ENCODE measurements at places on chromosomes 12 and 14. TPM values are rescaled to one million over a fixed set of nuclear protein-coding genes. Genes with fewer than 3 reads are reported as not detected.
A peak's percentile ranks its signal among the peaks of the same experiment; 100 is the strongest.

GRCh38 chr12:72135021-72135301, 137.2 kb upstream of the TRHDE start:
- DNase-seq: no peak

DNA sequence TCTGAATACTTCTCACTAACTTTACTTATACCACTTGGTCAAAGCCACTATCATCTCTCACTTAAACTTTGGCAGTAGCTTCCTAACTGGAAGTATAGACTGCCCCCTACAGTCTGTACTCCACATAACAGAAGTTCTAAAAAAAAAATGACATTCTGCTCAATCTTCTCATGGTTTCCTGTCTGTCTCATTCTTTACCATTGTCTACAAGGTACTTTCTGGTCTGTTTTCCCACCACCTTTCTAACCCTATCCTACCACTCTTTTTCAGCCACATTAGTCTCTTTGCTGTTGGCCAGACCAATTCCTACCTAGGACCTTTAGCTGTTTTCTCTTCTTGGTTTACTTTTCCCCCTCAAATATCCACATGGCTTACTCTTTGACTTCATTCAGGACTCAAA, 14.7 kb downstream of the CPSF6 start:
- DNase-seq: no peak

DNA sequence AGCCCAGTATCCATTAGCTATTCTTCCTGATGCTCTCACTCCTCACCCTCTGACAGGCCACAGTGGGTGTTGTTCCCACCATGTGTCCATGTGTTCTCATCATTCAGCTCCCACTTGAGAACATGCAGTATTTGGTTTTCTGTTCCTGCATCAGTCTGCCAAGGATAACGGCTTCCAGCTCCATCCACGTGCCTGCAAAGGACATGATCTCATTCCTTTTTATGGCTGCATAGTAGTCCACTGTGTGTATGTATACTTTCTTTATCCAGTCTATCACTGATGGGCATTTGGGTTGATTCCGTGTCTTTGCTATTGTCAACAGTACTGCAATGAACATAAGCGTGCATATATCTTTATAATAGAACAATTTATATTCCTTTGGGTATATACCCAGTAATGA, 8.9 kb downstream of the ATG2B start:
- no peak for DNase-seq

JPH4 gene
- 28.9 TPM for total RNA-seq

KCTD10 gene
- 55.2 TPM for total RNA-seq

DNA sequence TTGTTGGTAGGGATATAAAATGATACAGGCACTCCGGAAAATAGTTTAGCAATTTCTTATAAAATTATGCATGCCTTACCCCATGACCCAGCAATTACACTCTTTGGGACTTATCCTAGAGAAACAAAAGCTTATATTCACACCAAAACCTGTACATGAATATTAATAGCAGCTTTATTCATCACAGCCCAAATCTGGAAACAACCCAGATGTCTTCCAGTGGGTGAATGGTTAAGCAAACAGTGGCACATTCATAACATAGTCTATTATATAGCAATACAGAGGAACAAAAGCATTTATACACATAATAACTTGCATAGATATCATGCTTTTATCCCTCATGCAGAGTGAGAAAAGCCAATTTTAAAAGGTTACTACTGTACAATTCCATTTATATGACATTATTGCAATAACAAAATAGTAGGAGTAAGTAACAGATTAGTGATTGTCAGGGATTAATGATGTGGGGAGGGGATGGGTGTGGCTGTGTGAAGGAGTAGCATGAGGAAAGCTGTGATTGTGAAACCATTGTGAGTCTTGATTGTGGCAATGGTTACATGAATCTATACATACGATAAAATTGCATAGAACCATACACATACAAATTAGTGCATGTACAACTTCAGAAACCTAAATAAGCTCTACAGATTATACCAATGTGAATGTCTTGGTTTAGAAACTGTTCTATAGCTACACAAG, 363.1 kb upstream of the OR4E1 start:
- DNase-seq: no peak

A2M gene
- total RNA-seq: 44.5 TPM

KLRD1 gene
- 0.16 TPM for total RNA-seq

DNA sequence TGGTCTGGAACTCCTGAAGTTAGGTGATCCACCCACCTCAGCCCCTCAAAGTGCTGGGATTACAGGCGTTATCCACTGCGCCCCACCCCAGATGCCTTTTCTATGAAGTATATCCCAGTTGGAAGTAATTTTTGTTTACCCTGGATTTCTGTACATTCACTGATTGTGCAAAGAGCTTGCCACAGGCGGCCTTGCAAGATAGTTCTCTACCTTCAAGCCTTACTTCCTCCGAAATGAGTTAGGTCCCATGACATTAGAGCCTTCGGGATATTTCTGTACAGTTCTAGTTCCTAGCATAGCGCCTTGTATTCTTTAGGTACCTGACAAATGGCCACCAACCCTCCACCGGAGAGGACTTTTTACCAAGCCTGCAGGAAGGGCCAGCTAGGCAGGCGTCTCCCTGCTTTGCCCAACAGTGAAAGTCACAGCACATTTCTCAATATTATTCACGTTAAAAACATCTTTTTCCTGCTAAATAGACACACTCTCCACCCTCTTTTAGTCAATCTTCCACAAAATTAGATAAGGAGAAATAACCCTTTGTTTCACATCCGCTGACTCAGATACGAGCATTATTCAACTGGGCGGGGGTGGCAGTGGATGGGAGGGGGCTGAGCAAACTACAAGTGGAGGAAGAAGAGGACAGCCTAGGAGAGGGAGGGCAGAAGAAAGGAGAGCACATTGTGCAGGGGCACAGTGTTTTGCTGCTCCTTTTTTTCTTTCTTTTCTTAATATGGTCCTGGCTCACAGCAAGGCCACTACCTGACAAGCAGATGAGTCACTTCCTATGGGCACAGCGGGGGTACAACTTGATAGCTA, 40.0 kb upstream of the CAPRIN2 start:
- DNase-seq: no peak

DNA sequence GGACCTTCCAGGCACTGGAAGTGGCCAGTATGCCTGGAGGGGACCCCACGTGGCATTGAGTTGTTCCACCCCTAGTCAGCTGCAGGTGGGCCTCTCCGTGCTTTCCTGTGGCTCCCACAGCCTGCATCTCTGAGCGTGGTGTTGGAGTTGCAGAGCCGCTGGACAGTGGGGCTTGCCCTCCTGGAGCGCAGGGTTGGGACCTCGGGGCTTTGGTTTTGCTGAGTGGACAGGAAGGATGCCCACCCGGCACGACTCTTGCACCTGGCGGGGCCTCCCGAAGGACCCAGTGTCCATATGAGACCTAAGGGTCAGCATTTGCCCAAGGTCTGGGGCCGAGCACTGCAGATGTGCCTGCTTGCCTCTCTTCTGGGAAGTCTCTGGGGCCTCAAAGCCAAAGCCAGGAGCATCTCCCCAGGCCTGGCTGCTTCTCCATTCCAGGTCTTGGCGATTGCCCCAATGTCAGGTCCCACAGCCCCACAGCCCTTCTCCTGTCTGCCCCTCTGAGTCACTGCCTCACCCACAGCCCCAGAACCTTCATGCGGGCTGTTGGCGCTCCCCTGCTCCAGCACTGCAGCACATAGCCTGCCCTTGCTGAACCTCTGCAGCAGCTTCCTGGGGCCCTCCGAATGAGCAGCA, 1.5 kb downstream of the PACS2 start:
- no peak for DNase-seq

TAS2R7 gene
- 1.1 TPM for total RNA-seq

FMNL3 gene
- total RNA-seq: 12.0 TPM

- DNase-seq: no peak
Observed at GRCh38 chr12:2260441-2260840, 207.7 kb downstream of the CACNA1C start.

- DNase-seq: peak; percentile 63
Observed at GRCh38 chr12:47812797-47813510, 6.7 kb downstream of the HDAC7 start.

- peak; percentile 71 for DNase-seq
Observed at GRCh38 chr14:51093371-51094281, 1.3 kb downstream of the TRIM9 start.

- no peak for DNase-seq
Observed at GRCh38 chr12:128268379-128268995, 1.5 kb downstream of the TMEM132C start.

DNA sequence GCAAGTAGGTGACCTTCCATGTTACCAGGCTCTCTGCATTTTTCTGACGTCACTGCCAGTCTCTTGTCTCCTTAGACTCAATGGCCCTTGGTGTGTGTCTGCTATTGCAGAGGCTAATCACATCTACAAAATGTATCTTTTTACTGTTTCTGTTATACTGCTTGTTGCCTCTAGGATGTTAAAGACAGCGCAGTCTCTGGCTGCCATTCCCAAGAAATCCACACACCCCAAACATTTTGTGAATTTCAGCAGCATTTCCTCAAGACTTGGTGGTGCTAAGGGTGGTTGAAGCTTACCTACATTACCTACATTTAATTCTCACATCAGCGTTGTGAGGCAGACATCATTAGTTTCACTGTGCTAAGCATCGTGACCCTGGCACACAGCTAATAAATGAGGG, 87.2 kb downstream of the C12orf75 start:
- DNase-seq: no peak

DTX1 gene
- 16.2 TPM for total RNA-seq

GRCh38 chr14:100679707-100680438, 46.8 kb upstream of the DLK1 start:
- no peak for DNase-seq

NFYB gene
- 48.0 TPM for total RNA-seq

MANSC1 gene
- total RNA-seq: 1.9 TPM

ITPK1 gene
- 24.3 TPM for total RNA-seq

ARL1 gene
- 38.4 TPM for total RNA-seq

RABGGTA gene
- total RNA-seq: 19.5 TPM

WSCD2 gene
- total RNA-seq: 3.3 TPM

DNA sequence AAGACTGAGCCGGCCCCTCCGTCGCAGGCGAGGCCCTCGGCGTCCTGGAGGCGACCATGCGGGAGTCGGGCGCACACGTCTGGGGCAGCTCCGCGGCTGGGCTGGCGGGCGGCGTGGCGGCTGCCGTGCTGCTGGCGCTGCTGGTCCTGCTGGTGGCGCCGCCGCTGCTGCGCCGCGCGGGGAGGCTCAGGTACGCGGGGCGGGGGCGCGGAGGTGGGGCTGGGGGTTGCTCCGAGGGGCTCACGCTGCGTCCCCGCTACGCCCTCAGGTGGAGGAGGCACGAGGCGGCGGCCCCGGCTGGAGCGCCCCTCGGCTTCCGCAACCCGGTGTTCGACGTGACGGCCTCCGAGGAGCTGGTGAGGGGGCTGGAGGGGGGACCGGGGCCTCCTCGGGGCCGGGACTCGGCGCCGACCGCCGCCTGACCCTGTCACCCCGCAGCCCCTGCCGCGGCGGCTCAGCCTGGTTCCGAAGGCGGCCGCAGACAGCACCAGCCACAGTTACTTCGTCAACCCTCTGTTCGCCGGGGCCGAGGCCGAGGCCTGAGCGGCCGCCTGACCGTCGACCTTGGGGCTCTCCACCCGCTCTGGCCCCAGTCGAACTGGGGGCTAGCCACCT, 7.8 kb downstream of the AMN start:
- no peak for DNase-seq

DNA sequence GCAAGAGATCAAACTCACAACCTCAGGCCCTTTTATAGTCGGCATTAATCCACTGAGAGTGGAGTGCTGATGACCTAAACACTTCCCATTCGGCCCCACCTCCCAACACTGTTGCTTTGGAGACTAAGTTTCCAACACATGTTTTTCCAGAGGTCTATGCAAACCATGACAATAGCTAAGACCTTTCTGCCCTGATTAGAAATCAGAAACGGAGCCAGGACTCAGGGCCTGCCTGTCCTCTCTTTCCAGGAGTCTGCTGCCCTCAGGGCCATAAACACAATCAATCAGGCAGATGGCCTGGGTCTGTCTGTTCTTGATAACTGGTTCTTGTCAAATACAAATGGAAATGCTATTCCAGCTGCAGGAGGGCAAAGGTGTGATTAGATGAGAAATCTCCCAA, 97.2 kb upstream of the PSMC1 start:
- DNase-seq: no peak

- DNase-seq: no peak
Observed at GRCh38 chr14:93960108-93960475, 16.3 kb downstream of the ASB2 start.

DNA sequence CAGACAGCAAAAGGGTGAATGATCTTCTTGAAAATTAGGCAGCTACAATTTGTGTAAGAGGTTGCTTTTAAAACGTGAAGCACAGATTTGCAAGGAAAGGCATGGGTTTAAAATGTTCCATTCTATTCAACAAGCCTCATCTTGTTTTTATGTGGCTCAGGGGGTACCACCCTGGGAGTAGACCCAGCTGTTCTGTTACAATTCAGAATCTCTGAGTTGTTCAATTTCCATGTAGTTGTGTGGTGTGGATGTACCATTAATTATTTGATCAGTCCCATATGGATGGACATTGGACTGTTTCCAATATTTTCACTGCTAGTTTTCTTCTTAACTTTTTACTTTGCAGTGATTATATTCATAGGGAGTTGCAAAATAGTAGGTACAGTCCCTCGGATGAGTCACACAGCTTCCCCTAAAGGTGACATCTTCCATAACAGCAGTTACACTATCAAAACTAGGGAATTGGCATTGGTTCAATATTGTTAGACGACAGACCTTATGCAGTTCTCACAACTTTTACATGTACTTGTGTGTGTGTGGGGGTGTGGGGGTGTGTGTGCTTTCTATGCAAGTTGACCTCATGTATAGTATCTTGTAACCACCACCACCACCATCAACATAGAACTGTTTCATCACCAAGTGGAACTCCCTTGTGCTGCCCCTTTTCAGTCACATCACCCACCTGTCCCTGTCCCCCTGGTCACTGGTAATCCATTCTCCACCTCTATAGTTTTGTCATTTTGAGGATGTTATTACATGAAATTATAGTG, 59.0 kb upstream of the CAPRIN2 start:
- no peak for DNase-seq

GRCh38 chr14:106831322-106831720, 1304.9 kb downstream of the TMEM121 start:
- no peak for DNase-seq

GRCh38 chr12:95648990-95649791, 97.9 kb upstream of the USP44 start:
- DNase-seq: no peak

CCDC175 gene
- total RNA-seq: 3.3 TPM

DNA sequence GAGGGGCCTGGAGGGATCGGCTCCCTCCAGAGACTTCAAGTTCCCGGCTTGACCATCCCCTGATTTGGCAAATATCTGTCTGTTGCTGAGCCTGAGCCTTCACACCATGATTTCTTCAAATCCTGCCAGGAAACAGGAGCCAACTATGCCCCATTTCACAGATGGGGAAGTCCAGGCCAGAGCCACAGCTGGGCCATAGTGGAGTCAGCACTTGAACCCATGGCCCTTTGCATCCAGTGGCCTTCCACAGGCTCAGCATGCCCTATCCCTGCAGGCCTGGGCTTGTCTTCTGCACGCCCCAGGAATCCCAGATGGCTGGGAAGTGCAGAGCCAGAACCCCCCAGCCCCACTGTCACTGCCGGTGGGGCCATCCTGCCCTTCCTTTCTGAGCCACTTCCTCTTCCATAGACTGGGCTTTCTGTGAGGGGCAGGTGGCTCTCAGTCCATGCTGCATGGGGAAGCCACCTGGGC, 44.9 kb downstream of the CYP46A1 start:
- no peak for DNase-seq
